ENCODE measurements at places on chromosomes 3 and 15. TPM values are rescaled to one million over a fixed set of nuclear protein-coding genes. Genes with fewer than 3 reads are reported as not detected.

- DNase-seq, result no peak
These were observed 145.1 kb downstream of the SEMA6D start for GRCh38 chr15:47862402-47862801.

- DNase-seq, result no peak
These were observed 88.4 kb downstream of the PYDC2 start for GRCh38 chr3:191549357-191549756.

GRCh38 chr3:70138606-70139005, 139.1 kb downstream of the SAMMSON start:
- DNase-seq, result no peak

CYP1A2 gene
- polyA plus RNA-seq, result not detected

- DNase-seq, result peak; percentile 58
These were observed 1.3 kb downstream of the TOP2B start for GRCh38 chr3:25663347-25663868.

DNA sequence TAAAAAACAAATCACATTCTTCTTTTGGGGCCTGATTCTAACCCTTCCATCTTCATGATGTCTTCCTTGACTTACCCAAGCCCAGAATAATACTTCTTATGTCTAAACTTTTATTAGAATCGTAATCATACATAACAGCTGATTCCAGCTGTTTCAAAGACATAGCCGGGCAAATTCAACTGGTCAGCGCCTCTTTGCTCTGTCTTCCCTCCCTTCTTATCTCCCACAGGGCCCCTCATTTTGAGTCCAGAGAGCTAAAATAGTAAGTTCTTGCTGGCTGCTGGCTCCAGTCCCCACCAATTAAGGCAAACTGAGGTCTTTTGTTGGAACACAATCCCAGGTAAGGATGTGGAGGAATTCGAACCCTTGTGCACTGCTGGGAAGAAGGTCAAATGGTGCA, 108.6 kb downstream of the ADCY5 start:
- no peak for DNase-seq
